ENCODE measurements at places on chromosomes 12 and 14.

- no peak for DNase-seq
Measured at GRCh38 chr12:69608114-69608513, 2.6 kb downstream of the LRRC10 start.

GRCh38 chr14:34364201-34364600, 97.8 kb downstream of the SPTSSA start:
- DNase-seq: no peak

DNA sequence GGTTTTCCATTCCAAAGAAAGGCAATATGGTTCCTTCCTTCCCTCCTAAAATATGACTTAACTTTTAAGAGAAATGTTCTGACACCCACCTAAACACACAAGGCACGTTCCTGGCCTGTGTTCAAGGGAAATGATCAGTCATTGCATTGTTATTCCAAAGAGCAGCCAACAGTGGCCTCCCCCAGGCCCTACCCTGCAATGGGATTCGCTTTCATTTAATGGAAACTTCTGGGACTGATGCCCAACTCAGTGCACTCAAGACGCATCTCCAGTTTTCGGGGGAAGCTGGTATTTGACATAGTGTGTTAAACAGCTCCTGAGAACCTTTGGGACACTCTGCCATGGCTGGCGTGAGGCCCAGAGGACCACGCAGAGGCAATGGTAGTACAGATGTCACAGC, 65.9 kb downstream of the DDX51 start:
- no peak for DNase-seq

GRCh38 chr12:21169878-21170472, 39.0 kb downstream of the SLCO1B1 start:
- no peak for DNase-seq

- DNase-seq: no peak
Measured at GRCh38 chr12:101078536-101079285, 131.3 kb downstream of the SLC5A8 start.

DNA sequence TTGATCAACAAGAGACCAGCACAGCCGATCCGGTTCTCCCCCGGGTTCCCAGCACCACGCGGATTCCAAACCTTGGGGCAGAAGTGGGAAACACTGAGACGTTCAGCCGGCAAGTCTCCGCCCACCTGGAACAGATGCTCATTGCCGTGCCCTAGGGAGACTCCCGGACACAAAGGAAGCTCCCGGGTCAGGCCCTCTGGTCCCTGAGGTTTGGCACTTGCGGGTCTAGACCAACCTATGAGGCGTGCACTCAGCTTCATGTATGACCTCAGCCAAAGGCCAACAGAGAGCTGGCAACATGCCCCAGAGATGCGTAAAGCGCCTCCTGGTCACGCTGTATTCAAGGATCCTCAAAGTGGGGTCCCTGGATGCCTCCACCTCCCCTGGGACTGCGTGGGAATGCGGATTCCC, 2.5 kb downstream of the RIMBP2 start:
- DNase-seq: no peak

DNA sequence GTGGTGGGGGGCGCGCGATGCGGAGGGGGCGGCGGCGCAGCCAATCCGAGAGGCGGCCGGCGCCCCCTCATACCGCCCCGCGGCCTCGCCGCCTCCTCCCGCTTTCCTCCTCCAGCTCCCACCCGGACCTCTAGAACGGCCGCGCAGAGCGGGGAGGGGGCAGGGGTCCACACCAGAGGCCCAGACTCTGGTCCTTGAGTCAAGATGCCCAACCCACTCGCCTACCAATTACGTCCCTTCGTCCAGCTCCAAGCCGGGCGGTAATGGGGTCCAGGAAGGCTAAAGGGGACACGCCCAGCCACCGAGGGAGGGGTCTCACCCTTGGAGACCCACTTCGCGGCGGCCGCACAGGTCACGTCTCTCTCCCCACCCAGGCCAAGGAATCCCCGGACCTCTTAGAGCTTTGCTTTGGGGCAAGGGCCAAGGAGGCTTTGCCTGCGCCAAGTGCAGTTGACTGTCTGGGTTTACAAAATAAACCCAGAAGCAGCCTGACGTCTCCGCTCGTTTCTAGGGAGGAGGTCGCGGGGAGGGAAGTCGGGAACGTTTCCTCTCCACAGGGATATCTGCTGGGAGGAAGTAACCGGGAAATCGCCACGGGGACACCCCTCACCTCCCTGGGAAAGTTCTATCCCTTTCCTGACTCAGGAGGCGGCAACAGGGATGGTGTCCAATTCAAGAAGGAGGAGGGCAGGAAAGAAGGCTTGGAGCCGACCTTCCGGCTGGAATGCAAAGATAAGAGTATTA, 394 bp upstream of the AMIGO2 start:
- DNase-seq: peak; percentile 68

GRCh38 chr14:100905166-100905565, 1.6 kb upstream of the RTL1 start:
- DNase-seq: no peak

- peak; percentile 41 for DNase-seq
Measured at GRCh38 chr14:53963320-53964227, 6.9 kb upstream of the BMP4 start.

GRCh38 chr12:84636801-84637290, 275.8 kb downstream of the SLC6A15 start:
- no peak for DNase-seq

- no peak for DNase-seq
Measured at GRCh38 chr14:51293149-51293911, 53.3 kb downstream of the TMX1 start.

DNA sequence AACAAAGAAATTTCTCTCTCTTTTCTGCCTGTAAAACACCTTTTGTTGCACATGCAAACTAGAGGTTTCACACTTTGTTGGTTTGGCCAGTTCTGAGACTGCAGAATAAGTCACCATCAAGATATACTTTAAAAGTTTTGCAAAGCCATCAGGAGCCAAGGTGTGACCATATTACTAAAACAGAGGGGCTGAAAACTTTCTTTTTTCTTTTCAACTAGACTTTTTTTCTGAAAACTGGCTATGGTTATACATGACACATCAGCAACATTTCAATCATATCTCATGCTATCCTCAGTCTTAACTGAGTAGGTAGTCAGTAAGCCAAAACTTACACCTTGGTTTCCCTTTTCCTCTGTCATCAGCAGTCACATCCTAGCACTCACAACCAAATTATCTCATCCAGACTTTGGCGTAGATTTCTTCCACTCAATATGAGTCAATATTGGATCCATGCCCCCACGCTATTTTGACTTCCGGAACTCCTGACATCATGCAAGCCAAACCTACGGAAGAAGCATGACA, 4.1 kb upstream of the IFNG start:
- DNase-seq: no peak

DNA sequence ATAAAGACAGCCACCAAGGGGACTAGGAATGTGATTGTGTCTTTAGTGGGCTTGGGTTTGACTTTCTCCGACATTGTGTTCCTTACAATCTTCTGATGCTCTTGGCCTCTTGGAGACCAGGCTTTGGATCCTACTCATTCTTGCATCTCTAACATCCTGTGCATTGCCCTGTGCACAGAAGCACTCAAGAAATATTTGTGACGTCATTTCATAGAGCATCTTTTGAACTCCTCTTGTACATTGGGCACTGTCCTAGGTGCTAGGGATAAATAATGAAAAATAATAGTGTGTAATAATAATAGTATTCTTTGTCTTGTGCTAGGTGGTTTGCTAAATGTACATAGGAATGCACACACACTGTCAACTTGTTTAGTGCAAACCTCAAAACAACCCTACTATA, 108.8 kb upstream of the LHX5 start:
- no peak for DNase-seq

GRCh38 chr14:93185349-93185720, 218 bp downstream of the LYSET start:
- no peak for DNase-seq

- DNase-seq: peak; percentile 62
Measured at GRCh38 chr14:54652188-54652587, 85.3 kb downstream of the SAMD4A start.

DNA sequence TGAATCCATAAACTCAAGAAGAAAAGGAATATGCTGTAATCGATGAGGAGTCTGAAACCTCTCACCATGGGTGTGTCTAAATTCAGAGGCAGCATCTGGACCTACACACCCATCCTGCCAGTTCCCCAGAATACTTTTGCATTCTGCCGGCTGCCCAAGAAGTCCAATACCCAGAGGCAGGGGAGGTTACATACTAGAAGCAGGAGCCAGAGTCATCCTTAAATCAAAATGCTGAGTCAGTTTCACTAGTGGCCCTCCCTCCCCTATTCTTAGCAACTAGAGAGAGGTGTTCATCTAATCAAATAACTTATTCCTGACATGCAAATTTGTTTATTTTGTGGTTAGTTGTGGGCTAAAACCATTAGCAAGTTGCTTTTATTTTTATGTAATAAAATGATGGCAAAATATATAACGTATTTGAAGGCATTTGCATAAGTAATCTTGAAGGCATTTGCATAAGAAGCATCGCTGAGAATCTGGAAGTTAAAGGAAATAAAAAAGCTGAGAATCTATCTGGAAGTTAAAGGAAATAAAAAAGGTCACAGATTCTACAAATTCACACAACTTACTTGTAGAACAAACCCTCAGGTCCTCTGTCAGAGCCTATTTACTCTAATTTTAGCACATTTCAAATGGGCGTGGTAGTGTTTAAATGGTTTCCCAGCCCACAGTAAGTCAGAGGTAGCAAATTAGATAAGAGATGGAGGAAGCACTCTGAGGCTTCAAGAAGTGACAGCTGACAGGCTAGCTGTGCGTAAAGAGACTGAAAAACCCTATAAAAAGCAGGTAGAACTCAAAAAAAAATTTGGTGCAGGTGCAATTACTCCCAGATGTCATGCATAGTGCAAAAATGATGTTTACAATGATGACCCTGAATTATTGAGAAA, 7.8 kb downstream of the BHLHE41 start:
- no peak for DNase-seq

DNA sequence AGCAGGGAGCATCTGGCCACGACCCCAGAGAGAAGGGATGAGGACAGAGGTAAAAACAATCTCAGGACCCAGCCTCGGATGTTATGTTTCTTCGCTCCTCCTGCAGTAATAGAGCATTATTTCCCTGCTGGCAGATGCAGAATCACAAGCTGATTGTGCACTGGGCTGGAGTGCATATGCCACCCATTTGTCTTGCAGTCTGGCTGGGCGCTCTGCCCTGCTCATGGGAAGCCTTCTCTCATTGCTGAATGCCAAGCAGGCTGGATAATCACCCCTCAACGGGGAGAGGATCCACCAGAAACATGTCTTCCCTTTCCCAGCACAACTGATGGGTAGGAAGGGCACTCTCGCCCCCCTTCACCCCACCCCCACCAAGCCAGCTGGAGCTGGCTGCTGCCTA, 8.5 kb upstream of the VASH1 start:
- DNase-seq: no peak

DNA sequence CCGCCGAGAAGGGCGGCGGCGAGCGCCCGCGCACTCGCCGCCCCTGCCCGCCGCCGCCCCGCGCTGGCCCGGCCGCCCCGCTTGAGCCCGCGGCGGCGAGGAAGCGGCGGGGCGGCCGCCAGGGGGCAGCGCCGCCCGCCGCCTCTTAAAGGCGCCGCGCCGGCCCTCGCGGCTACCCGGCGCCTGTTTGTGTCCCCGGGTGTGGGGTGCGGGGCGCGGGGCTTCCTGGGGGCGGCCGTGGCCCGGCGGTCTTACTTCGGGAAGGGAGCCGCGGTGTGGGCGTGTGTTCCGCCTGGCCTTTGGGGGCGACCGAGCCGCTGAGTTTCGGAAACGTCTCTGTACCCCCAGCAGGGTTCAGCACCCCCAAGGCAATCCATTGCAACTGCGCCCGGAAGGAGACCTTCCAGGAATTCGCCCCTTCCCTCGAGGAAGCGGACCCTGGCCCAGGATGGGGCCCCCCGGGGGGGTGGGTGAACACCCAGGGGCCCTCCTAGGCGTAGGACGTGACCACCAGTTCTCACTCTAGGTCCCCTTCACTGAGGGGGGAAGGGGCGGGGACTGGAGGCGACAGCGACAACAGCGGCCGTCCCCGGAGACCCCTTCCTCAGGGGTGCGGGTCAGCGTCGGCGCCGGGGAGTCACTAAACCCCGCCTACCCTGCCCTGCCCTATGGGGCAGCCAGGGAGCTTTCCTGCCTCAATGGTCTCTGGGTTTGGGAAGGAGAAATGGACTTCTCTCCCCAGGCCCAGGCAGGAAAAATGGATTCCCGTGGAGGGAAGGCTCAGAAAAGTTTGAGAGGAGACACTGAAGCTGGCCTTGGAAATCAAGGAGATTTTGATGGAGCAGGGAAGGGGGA, at the start of gene ITPK1:
Gene ITPK1 (minus strand): TSS at position 105 of the 855 bp plus-strand sequence. CDS start 762 bp downstream, outside the sequence.
- DNase-seq: peak; percentile 79

DNA sequence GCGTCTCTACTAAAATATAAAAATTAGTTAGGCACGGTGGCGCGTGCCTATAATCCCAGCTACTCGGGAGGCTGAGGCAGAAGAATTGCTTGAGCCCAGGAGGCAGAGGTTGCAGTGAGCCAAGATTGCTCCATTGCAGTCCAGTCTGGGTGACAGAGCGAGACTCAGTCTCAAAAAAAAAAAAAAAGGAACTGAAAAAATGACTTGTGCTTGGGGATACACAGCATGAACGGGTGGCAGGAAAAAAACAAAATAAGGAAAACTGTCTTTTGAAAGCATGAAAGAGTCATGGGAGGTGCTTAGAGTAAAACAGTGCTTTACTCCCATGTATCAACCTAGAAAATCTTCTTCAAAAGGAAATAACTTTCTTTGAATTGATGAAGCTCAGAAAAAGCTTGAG, 80.8 kb downstream of the TMTC1 start:
- no peak for DNase-seq

GRCh38 chr14:104567957-104568225, 11.7 kb upstream of the C14orf180 start:
- no peak for DNase-seq

- no peak for DNase-seq
Measured at GRCh38 chr12:33226671-33227070, 212.9 kb downstream of the SYT10 start.

- DNase-seq: no peak
Measured at GRCh38 chr12:13992106-13992505, 10.7 kb upstream of the GRIN2B start.

GRCh38 chr12:52413202-52413601, 7.1 kb upstream of the KRT82 start:
- DNase-seq: no peak

DNA sequence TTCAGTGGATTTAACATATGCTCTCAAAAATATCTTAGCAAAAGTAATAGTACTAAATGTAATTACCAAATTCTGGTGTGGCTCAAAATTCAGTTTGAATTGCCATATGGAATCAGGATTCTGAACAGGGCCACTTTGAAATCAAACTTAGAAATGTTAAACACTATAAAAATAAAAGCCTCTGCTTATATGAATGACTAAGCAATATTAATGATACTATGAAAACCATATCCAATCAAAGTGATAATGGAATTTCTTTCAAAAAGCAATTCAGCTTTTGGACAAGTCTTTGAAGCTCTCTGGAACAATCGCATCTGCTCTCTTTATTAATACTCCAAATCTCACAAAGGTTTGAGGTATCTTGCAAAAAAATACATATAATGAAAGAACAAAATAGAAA, 51.6 kb downstream of the ERGIC2 start:
- no peak for DNase-seq
